ENCODE measurements at places on chromosomes 11 and 22.

GRCh38 chr11:118136801-118137200 lies 15.8 kb downstream of the SCN4B start:
- DNase-seq = no peak

DNA sequence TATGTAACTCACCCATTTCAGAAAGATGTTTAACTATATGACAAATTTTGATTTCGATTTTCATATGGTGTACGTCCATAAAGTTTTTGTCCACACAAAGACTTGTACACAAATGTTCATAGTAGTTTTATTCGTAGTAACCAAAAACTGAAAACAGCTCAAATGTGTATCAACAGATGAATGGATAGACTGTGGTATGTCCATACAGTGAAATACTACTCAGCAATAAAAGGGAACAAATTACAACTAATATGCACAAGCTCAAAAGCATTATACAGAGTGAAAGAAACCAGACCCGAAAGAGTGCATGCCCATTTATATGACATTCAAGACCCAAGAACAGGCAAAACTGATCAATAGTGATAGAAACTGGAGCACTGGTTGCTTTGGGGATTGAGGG lies 64.0 kb downstream of the MN1 start:
- no peak for DNase-seq

DNA sequence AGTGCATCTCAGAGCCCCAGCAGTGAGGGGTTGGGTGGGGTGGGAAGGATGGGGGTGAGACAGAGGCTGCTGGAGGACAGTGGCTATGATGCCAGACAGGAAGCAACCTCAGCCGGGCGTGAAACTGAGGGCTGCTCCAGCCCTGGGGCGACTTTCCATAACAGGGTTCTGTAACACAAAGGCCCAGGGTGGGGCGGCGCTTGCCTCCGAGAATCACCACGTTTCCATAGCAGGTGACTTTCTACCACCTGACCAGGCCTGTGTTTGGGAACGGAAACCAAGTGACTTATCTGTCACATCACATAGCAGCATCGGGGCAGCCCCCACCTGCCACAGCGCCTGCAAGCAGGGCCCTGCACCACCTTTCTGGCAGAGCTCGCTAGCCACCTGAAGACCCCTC lies 85.8 kb downstream of the TRMU start:
- DNase-seq = no peak

GRCh38 chr11:73275381-73275750 lies 3.2 kb downstream of the P2RY6 start:
- DNase-seq = no peak

GRCh38 chr11:15801616-15802015 lies 554.7 kb downstream of the SOX6 start:
- DNase-seq = no peak

GRCh38 chr11:78310500-78310909 lies 107.1 kb downstream of the GAB2 start:
- DNase-seq = no peak

GRCh38 chr22:49692499-49693225 lies 135.0 kb downstream of the BRD1 start:
- DNase-seq = no peak

- DNase-seq = no peak
Measured at GRCh38 chr11:10973416-10973815, 115.6 kb upstream of the ZBED5 start.

DNA sequence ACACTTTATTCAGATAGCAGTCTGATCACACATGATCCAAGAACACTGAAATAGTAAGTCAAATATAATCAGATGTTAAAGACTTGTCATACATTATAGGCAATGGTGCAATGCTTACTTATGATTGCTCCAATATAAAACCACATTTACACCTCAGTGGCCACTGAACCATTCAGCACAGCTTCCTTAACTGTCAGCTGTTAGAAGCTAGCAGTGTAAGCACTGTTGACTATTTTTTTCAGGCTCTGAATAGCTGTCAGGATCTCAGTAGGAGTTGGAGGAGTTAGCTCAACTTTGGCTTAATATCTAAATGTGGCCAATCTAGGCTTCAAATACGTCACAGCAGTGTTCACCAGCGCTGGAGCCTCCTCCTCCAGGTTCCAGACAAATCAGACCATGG lies 36.6 kb downstream of the METTL15 start:
- no peak for DNase-seq

- no peak for DNase-seq
Measured at GRCh38 chr11:70141486-70142220, 61.4 kb upstream of the FADD start.

DNA sequence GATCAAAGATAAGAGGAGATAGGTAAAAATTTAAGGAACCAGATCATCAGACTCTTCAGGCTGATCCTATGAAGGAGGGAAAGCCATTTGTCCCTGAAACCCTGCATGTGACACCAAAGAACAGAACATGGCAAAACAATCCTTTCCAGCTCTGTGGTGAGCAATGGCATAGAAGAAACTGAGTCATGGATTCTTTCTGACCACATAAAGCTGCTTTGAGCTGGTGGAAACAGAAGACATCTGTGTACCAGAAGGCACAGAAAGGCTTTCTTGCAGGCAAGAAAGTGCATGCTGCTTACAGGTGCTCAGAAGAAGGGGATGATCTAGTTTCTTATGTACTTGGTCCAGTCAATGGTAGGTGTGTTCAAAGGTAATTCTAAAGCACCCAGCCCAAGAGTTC lies 45.0 kb upstream of the APOA1 start:
- no peak for DNase-seq

- no peak for DNase-seq
Measured at GRCh38 chr11:2927121-2927800, 2.0 kb downstream of the PHLDA2 start.

- peak; percentile 65 for DNase-seq
Measured at GRCh38 chr11:7892840-7893254, 38.2 kb downstream of the OR10A6 start.

DNA sequence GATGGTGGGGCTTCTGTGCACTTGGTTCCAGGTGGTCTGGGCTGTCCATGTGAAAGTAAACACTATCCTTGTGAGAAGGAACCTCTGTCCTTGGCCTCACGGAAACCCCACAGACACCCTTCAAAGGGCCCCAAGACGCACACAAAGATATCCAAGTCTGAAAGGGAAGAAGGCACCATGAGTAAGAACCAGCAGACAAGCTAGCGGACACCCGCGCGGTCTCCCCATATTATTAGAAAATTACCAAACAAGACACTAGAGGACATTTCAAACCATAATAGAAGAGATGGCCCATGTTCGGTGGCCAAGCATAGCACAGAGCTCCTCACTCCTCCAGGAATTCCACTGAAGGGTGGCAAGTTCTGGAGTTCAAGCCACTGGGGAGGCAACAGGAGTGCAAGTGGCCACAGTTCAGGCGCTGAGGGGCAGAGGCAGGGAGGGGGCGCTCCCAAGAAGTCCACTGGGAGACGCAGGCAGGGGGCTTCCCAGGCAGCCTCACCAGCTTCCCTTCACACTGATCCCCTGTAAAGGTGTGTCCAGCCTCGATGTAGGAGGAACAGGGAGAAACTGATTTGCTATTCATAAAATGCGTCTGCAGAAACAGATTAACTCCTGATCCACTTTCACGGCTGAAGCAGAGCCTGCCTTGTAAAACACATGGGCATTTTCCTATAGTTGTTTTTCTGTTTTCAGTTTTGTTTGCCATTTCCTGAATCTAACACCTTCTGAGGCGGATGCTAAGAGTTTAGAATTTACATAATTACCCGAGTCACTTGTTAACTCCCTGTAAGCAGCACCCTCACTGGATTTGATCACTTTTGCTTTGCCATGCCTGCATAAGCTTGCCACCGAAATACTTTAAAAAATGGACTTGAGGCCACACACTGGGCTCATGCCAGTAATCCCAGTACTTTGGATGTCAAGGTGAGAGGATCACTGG lies 9.1 kb upstream of the PPARA start:
- DNase-seq = no peak

- no peak for DNase-seq
Measured at GRCh38 chr11:76783294-76783895, at the start of gene TSKU. TSS of gene TSKU (plus strand) at chr11:76783356. CDS start at chr11:76795617, 12,261 bp downstream.

DNA sequence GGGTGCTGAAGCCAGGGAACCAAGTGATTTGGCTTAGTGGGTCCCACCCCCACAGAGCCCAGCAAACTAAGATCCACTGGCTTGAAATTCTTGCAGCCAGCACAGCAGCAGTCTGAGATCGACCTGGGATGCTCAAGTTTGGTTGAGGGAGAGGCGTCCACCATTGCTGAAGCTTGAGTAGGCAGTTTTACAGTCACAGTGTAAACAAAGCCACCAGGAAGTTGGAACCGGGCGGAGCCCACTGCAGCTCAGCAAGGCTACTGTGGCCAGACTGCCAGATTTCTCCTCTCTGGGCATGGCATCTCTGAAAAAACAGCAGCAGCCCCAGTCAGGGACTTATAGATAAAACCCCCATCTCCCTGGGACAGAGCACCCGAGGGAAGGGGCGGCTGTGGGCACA lies 424.1 kb upstream of the TENM4 start:
- no peak for DNase-seq

DNA sequence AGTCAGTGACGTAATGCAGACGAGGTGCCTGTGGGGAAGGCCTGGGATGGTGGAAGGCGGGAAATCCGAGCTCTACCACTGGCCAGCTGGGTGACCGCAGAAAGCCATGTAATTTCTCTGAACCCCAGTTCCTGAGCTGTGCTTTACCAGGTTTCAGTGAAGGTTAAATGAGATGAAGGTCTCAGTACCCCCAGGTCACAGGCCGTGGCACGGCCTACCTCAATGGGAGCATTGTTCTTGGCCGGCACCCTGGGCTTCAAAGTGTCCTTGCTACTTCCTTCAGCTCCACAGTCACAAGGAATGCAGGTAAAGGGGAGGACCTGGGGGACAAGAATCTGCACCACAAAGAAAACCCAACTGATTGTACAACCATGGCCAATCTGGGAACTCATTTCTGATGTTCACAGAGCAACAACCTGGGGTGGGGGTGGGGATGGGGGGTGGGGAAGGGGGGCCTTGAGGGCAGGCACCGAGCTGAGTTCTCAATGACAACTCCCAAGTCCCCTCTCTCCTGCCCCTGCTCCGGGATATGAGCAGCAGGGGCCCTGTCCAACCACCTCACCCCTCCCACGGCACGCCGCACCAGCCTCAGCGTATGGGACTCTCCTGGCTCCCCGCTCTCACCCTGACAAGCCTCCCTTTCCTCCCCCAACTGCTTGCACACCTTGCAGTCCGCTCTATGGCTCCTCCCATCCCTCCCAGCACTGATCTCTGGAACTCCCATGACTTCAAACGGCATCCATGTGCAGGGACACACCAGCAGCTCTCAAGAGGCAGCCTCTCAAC lies 59.1 kb upstream of the ARFGAP3 start:
- no peak for DNase-seq

DNA sequence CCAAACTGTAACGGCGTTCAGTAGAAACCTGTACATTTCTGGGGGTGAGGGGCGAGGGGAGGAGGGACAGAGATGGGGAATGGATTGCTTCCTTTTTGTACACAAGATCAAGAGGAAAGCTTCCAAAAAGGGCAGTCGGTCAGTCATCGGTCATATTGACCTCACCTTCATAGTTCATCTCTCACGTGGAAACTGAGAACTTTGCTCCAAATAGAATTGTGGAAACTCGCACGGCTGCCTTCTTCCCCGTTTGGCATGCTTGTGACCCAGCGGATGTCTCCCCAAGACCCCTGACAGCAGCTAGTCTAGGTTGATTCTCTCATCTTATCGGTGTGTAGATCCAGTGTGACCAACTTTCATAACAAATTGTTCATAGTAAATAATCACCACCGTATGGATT lies 47.6 kb downstream of the KCNC1 start:
- no peak for DNase-seq

All from SW 1271 (cell line).